ENCODE measurements at places on chromosomes 2 and 18.

DNA sequence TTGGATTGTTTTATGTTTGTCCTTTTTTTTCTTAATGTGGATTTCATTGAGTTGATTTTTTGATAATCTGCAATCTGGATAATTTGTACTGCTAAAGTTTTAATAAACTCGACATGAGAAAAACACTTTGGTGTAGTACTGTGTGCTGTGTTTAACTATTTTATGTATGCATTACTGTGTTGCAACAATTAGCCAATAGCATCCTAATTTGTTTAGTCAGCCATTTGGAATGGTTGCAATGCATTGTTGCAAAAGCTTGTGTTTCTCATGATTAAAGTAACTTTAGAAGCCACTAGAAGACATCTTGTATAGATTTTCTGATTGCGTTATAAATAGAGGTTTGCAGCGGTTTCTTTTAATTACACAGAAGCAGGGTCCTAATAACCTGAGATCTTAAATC lies 53.5 kb downstream of the PPIG start:
- DNase-seq: no peak

GRCh38 chr18:75391279-75392225 lies 36.0 kb downstream of the SMIM21 start:
- peak; percentile 51 for DNase-seq

DNA sequence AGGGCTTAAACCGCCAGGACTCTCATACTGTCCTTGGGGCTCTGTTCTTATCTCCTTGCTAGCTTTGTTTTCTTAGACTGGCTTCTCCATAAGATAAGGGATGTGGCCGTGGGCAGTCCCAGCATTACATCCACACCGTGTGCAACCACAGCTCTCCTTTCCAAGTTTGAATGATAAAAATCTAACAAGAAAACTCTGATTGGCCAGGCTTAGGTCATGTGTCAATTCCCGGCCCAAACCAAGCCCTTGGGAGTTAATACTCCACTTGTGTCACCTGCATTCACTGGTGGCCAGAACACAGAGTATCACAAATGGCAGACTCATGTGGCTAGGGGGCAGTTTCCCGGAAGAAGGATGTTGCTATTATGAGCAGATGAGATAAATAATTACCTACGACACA lies 43.2 kb upstream of the KDM3A start:
- no peak for DNase-seq

DNA sequence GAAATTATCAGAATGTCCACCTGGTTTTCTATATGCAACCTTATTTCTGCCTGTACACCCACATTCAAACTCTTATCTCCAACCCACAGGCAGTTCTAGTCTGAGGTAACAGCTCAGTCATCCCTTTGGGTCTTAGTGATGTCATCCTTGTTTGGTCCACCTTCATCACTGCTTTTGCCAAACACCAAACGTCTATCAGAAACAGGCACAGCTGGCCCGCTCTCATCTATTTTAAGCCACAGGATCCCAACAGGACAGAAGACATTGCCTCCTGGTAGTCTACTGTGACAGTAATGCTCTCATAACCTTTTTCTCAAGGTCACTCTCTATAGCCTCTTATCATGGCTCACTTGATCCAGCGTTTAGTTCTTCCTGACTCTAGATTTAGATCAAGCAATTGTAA lies 99.0 kb upstream of the CHAC2 start:
- no peak for DNase-seq

DNA sequence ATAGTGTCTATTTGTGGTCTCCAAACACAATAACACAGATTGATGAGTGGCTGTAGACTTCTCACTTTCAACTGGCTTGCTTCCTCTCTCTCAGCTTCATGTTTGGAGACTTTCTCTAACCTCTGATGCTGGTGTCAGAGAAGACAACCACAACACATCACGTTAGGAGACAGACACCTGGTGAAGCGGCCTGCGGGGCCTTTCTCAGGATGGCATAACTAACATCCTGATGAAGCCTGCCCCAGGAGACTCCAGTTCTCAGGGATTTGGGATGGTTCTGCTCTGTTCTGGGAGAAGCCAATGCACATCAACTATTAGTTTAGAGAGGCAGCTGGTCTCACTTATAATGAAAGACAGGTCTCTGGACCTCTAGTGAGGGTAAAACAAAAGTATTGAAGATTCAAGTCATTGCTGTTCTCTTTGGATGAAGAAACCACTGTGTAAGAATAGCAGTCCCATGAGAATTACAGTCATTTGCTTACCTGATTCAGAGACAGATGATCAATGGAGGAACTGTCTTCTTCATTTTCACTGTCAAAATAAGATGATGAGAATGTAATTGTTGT lies 2.0 kb downstream of the IL1A start:
- no peak for DNase-seq

- DNase-seq: no peak
Observed at GRCh38 chr18:26458526-26459232, 89.7 kb downstream of the KCTD1 start.

- DNase-seq: no peak
Observed at GRCh38 chr2:27171351-27171848, 22.6 kb downstream of the TCF23 start.

- DNase-seq: no peak
Observed at GRCh38 chr2:110796716-110797301, 64.4 kb downstream of the ACOXL start.

DNA sequence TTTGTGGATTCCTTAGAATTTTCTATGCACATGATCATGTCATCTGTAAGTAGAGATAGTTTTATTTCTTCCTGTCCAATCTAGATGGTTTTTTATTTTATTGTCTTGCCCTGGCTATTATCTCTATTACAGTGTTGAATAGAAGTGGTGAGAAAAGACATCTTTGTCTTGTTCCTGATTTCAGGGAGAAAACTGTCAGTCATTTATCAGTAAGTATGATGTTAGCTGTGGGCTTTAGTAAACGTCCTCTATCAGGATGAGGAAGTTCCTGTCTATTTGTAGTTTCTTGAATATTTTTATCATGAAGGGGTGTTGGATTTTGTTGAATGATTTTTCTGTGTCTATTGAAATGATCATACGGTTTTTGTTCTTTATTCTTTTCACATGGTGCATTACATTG lies 5.3 kb downstream of the PLEKHH2 start:
- no peak for DNase-seq

- no peak for DNase-seq
Observed at GRCh38 chr2:9812945-9813311, 30.3 kb upstream of the TAF1B start.

- no peak for DNase-seq
Observed at GRCh38 chr2:160538559-160539355, 45.1 kb upstream of the RBMS1 start.

GRCh38 chr2:70632388-70632787 lies 78.8 kb upstream of the TGFA start:
- DNase-seq: no peak

GRCh38 chr2:8606226-8606625 lies 75.6 kb upstream of the ID2 start:
- DNase-seq: no peak
